Activated naive CD4-positive, alpha-beta T cell treated with anti-CD3 and anti-CD28 coated beads, Interleukin-2, amount 50 U/mL, for 16 hours (primary cell): ENCODE measurements at places on chromosomes 1 and 21.

- DNase-seq, result no peak
Observed at GRCh38 chr1:198295225-198295624, 138.4 kb downstream of the NEK7 start.

DNA sequence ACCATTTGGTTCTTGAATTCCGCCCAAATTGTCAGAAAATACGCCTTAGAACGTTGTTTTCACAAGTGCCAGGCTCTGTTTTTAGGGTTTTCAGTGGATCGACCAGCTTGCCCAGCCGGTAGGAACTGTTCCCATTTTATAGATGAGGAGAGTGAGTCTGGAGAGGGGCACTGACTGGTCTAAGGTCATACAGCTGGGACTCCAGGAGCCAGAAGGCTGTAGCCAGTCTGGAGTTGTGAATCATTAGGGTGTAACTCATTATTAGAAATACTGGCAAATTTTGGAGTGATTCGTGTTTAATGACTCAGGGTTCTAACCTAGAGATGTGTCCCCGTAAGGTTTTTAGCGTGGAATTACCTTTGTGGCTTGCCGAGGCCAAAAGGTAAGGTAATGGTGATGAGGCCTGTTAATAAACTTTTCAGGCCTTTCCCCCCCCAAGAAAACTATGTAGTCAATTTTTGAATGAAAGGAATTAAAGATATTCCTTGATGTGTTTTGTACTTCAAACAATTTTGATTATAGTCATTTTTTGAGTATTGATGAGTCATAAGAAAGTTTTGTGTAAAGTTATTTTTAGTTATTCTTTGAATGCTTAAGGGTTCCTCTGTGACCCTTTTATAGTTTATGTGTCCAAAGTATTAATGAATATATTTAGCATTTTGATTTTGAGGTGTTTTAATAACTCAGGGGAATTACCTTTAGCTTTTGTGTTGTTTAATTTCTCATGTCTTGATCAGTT lies 2.1 kb downstream of the DYRK1A start:
- DNase-seq, result no peak

- DNase-seq, result no peak
Observed at GRCh38 chr21:41973427-41973831, 19.6 kb upstream of the C2CD2 start.

GRCh38 chr1:168291222-168291837 lies 10.7 kb downstream of the TBX19 start:
- no peak for DNase-seq

DNA sequence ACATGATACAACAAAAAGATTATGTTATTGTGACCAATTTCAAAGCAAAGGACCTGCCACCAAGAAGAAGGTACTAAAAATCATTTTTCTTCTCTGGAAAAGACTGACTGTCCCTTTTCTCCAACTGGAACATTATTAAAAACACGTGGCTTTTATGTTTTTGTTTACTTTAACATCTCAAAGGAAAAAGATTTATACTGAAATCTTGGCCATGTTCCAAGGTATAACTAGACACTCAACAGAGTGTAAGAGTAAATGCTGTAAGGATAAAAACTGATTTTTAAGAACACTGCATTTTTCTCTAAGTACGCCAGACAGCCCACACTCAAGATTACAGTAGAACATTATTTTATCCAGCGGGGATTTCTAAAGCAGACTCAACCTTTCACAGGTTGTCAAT lies 62.1 kb downstream of the BRWD1 start:
- no peak for DNase-seq

DNA sequence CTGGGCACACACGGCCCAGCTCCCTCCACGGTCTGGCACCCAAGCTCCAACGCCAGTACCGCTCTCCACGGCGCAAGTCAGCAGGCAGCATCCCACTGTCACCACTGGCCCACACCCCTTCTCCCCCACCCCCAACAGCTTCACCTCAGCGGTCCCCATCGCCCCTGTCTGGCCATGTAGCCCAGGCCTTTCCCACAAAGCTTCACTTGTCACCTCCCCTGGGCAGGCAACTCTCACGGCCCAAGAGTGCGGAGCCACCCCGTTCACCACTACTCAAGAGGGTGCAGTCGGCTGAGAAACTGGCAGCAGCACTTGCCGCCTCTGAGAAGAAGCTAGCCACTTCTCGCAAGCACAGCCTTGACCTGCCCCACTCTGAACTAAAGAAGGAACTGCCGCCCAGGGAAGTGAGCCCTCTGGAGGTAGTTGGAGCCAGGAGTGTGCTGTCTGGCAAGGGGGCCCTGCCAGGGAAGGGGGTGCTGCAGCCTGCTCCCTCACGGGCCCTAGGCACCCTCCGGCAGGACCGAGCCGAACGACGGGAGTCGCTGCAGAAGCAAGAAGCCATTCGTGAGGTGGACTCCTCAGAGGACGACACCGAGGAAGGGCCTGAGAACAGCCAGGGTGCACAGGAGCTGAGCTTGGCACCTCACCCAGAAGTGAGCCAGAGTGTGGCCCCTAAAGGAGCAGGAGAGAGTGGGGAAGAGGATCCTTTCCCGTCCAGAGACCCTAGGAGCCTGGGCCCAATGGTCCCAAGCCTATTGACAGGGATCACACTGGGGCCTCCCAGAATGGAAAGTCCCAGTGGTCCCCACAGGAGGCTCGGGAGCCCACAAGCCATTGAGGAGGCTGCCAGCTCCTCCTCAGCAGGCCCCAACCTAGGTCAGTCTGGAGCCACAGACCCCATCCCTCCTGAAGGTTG lies 97.6 kb downstream of the PIK3R3 start:
- no peak for DNase-seq

GRCh38 chr21:29346281-29346680 lies 47.6 kb downstream of the BACH1 start:
- DNase-seq, result no peak

GRCh38 chr1:42776502-42776901 lies 8.3 kb upstream of the TMEM269 start:
- DNase-seq, result no peak

- DNase-seq, result no peak
Observed at GRCh38 chr21:37378700-37379139, 12.1 kb downstream of the DYRK1A start.

GRCh38 chr21:37921091-37921490 lies 4.8 kb upstream of the KCNJ6 start:
- no peak for DNase-seq

GRCh38 chr1:165408518-165408917 lies 36.4 kb downstream of the RXRG start:
- no peak for DNase-seq

- no peak for DNase-seq
Observed at GRCh38 chr1:3779265-3779911, 6.8 kb downstream of the SMIM1 start.

DNA sequence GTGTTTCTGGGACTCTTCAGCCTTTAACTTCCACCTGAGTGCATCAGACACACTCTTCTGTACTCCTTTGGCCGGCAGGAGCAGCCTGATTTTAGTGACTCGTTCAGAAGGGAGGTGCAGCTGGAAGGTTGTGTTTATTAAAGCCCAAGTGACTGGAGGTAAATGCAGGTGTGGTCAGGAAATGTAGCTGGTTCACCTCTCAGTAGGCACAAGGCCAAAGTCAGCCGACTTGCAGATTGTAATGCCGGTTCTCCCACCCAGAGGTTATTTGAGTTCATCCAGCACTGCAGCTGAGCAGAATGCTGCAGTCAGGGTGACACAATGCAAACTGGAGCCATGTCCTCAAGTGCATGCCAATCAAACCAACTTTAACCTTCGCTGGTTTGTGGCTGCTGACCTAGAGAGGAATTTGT lies 91.5 kb downstream of the SPATA46 start:
- DNase-seq, result no peak

GRCh38 chr1:184503221-184503749 lies 116.5 kb downstream of the C1orf21 start:
- DNase-seq, result no peak

DNA sequence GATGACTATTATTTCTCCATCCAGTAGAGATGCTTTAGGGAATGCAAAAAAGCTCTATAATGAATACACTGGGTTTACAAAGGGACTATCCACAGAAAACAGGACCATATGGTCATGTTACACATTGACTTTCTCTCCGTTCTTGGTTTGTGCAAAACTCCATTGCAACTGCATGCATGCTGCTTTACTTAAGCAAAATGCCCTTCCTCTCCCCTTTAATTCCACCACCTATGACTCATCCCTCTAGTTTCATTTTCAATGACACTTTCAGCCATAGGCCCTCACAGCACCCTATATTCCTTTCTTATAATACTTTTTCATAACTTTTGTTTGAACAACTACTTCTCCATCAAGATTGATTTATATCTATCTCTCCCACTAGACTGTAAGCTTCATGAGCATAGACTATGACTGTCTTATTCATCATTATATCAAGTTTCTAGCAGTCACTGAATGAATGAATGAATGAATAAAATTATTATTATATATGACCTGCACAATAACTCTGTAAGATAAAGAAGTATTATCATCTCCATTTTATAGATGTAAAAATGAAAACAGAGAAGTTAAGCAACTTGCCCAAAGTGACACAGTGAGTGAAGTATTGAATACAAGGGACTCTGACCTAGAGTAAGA lies 248.9 kb downstream of the PLPP3 start:
- no peak for DNase-seq
